Prostate gland (tissue), 2 donors: ENCODE measurements at places on chromosomes 6 and 20. TPM values are rescaled to one million over a fixed set of nuclear protein-coding genes. Genes with fewer than 3 reads are reported as not detected.

- no peak overlapping the region for H3K27ac ChIP-seq
- no peaks in the 10 kb centered on the region for H3K4me1 ChIP-seq
- H3K4me3 ChIP-seq = no peak overlapping the region
- H3K27me3 ChIP-seq = no peaks in the 10 kb centered on the region
- H3K36me3 ChIP-seq = no peaks in the 10 kb centered on the region
- no peak for DNase-seq
These were observed 28.7 kb downstream of the SIRPD start for GRCh38 chr20:1528811-1529210.

DNA sequence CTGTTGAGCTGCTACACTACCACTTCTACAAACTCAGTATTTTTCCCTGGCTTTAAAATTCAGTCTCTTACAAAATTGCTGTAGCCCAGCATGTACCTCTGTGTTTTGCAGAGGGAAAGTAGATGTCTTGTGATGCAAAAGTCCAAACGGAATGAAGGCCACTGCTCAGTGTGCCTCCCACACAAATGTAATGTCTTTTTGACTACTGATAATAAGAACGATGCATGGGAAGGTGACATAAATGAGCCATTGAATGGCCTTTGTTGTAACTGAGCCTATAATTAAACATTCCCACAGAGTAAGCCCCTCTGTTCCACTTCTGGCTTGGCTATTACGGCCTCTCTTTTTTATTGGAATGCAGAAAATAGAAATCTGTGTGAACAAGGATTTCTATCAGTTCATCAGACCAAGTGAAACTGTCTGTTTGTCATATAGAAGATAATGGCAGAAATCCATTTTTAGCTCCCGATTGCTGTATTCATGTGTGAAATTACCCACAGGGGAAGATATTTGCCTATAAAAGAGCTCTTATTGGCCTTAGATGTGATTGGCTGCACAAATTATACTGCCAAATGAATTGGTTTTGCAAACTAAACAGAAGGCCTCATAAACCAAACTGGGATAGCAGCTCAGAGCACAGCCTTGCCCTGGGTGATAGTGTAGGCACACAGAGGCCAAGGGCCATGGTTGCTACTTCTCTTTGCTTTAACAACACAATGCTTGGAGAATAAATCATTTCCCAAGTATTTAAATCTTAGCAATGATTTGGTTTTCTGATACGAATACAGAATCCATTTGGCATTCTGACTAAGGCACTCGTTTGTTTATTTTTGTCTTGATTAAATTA lies 241.5 kb upstream of the PLN start:
- no peaks in the 10 kb centered on the region for H3K27me3 ChIP-seq
- no peaks in the 10 kb centered on the region for H3K36me3 ChIP-seq
- H3K4me1 ChIP-seq = no peaks in the 10 kb centered on the region
- H3K27ac ChIP-seq = no peak overlapping the region
- H3K4me3 ChIP-seq = no peak overlapping the region

GRCh38 chr20:53883098-53883911 lies 187.1 kb downstream of the BCAS1 start:
- H3K27me3 ChIP-seq = no peaks in the 10 kb centered on the region
- H3K36me3 ChIP-seq = no peaks in the 10 kb centered on the region
- H3K4me3 ChIP-seq = no peak overlapping the region
- no peak for DNase-seq

GRCh38 chr20:47318586-47319516 lies 37.6 kb downstream of the ZMYND8 start:
- no peaks in the 10 kb centered on the region for H3K36me3 ChIP-seq
- H3K4me1 ChIP-seq = peaks cover 45% of the 10 kb centered on the region
- no peaks in the 10 kb centered on the region for H3K27me3 ChIP-seq
- H3K4me3 ChIP-seq = no peak overlapping the region
- peak overlapping the region; percentile 96 for H3K27ac ChIP-seq
- peak; percentile 77 for DNase-seq

DNA sequence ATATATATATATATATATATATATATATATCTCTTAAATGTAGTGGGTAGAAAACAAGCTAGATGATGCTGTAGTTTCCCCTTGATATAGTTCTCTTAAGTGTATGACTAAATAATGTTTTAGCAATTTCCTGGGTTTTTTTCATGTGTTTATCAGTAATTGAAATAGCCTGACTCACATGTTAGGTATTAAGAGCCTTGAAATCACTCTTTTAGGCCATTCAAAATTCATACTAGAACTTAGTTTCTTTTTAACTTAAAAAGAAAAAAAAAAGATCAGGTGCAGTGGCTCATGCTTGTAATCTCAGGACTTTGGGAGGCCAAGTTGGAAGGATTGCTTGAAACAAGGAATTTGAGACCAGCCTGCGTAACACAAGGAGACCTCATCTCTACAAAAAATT lies 44.1 kb downstream of the NKX2-4 start:
- H3K27me3 ChIP-seq = no peaks in the 10 kb centered on the region
- no peaks in the 10 kb centered on the region for H3K4me1 ChIP-seq
- H3K36me3 ChIP-seq = no peaks in the 10 kb centered on the region
- H3K27ac ChIP-seq = no peak overlapping the region

DNA sequence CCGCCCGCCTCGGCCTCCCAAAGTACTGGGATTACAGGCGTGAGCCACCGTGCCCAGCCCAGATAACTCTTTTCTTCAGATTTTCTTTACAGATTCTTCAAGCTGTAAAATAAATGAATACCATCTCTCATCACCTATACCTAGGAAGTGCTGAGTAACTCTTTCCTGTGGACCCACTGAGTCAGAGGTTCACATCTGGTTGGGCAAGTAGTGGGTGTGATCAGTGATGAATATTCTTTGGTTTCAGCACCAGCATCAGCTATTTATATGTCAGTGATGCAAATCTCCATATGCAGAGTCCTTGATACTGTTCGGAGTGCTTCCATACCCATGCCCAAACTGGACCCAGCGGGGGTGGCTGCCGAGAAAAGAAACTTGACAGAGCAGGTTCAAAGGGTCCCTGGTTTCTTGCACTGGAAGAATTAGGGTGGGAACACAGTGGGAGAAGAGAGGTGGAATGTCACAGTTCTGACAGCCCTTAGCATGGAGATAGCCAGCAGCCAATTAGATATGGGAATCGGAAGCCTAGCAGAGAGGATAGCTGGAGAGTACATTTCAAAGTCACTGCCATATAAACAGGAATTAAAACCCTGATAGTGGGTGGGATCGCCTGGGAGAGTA lies 64.9 kb upstream of the DDR1 start:
- no peak for DNase-seq
- H3K27me3 ChIP-seq = no peaks in the 10 kb centered on the region
- no peaks in the 10 kb centered on the region for H3K36me3 ChIP-seq
- H3K4me3 ChIP-seq = no peak overlapping the region

- H3K27ac ChIP-seq = no peak overlapping the region
- no peaks in the 10 kb centered on the region for H3K36me3 ChIP-seq
- no peaks in the 10 kb centered on the region for H3K27me3 ChIP-seq
- DNase-seq = no peak
- H3K4me3 ChIP-seq = no peak overlapping the region
These were observed 96.4 kb downstream of the CFAP61 start for GRCh38 chr20:20148779-20149178.

GRCh38 chr6:52834481-52834880 lies 6.1 kb downstream of the GSTA5 start:
- H3K36me3 ChIP-seq = no peaks in the 10 kb centered on the region
- no peak overlapping the region for H3K27ac ChIP-seq
- no peaks in the 10 kb centered on the region for H3K4me1 ChIP-seq

GRCh38 chr6:149094934-149095351 lies 222.6 kb upstream of the TAB2 start:
- no peaks in the 10 kb centered on the region for H3K36me3 ChIP-seq
- no peaks in the 10 kb centered on the region for H3K27me3 ChIP-seq
- no peak overlapping the region for H3K4me3 ChIP-seq
- DNase-seq = no peak
- H3K4me1 ChIP-seq = peaks cover 19% of the 10 kb centered on the region

DNA sequence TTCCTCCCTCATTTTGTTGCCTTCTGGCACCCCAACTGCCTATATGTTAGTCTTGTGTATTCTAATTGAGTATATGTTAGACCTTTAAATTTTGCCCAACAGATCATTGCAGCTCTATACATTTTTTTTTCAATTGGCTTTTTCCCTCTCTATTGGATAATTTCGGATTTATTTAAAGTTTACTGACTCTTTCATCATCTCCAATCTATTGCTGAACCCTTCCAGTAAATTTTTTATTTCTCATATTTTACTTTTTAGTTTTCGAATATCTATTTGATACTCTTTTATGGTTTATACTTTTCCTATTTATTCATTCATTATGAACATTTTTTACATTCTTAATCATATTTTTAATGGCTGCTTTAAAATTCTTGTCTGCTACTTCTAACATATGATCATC lies 7.1 kb upstream of the SLC18B1 start:
- no peaks in the 10 kb centered on the region for H3K27me3 ChIP-seq
- H3K36me3 ChIP-seq = no peaks in the 10 kb centered on the region
- DNase-seq = no peak
- no peak overlapping the region for H3K4me3 ChIP-seq
- H3K27ac ChIP-seq = no peak overlapping the region

DNA sequence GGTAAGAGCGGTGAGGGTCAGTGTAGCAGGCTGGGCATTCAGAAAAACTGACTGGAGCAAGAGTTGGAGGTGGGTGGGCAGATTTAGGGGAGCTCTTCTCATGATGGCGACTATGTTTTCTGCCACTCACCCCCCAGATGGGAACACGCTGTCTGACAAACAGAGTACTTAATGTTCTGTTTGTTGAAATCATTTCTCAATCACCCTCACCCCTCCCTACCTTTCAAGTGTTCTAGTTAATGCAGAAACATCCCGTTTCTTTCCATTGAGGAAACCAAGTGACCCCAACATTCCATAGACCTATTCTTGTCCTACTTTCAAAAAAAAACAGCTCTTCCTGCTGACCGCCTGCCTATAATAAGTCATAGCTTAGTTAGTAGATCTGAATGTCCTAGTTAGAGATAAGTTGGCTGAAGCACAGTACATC lies 132.5 kb upstream of the NEDD9 start:
- H3K36me3 ChIP-seq = no peaks in the 10 kb centered on the region
- peak; percentile 51 for DNase-seq
- no peaks in the 10 kb centered on the region for H3K27me3 ChIP-seq

DNA sequence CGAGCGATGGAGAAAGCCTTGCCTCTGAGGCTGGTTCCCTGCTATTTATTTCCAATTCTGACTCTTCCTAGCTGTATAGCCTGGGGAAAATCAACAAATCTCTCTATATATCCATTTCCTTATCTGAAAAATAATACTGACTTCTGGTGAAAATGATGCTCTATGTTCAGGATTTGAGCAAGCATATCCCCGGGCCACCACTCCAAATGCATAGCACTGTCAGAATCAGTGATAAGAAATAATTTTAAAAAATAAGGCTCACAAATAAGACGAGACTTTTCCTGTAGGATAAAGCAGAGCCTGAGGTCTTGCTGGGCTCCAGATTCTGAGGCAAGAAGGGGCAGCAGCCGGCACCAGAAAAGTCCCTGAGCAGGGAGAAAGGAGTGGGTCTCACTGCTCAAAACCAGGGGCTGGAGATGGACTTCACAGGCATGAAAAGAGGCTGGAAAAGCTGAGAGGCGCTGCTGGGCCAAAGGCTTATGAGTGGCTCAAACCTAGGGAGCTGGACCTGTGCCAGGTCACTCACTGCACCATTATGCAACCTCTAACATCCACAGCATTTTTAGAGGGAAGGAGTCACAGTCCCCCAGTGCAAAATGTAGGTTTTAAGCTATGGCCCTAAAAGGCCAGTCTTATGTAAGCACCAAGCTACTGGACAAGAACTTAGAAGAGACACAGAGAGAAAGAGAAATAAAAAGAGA lies 48.1 kb upstream of the SLC17A4 start:
- H3K27ac ChIP-seq = no peak overlapping the region
- no peaks in the 10 kb centered on the region for H3K27me3 ChIP-seq
- no peaks in the 10 kb centered on the region for H3K4me1 ChIP-seq
- no peak overlapping the region for H3K4me3 ChIP-seq
- no peak for DNase-seq
- no peaks in the 10 kb centered on the region for H3K36me3 ChIP-seq

- H3K27ac ChIP-seq = no peak overlapping the region
- H3K4me1 ChIP-seq = no peaks in the 10 kb centered on the region
- H3K27me3 ChIP-seq = no peaks in the 10 kb centered on the region
- no peaks in the 10 kb centered on the region for H3K36me3 ChIP-seq
- H3K4me3 ChIP-seq = no peak overlapping the region
These were observed 172.6 kb upstream of the SOX4 start for GRCh38 chr6:21420926-21421325.

GRCh38 chr6:53647462-53648094 lies 18.0 kb downstream of the KLHL31 start:
- H3K36me3 ChIP-seq = no peaks in the 10 kb centered on the region
- no peaks in the 10 kb centered on the region for H3K27me3 ChIP-seq
- H3K4me3 ChIP-seq = no peak overlapping the region
- H3K27ac ChIP-seq = no peak overlapping the region

DNA sequence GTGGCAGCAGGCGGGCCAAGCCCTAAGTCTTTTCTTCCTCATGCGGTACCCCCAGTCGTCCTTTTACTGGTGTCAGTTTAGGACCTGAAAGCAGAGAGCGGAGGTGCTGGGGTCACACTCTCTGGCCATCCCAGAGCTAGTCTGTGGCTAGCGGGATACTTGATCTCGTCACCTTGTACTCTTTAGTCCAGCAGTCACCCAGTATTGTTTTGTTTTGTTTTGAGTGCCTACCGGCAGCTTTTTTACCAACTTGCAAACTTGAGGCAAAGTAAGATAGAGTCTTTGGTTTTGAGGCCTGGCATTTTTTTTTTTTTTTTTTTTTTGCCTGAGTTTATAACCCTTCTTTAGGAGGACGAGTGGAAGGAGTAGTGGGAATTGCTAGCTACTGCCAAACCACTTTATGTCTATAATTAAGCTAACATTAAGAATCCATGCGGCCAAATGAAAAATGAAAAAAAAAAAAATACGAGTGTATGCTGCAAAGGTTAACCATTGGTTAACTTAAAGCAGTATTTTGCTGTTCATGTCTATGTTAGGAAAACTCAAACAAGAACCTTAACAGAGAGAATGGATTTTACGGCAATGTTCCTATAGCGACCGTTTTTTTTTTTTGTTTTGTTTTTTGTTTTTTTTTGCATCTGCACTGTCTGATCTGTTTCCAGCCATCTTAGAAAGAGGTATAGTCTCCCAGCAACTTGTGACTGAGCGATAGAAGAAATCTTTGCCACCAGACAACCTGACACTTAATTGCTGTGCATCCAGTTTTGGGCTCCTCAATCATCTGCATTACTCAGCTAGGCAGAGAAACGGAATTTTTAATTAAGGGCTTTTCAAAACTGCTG lies 56.9 kb downstream of the FAM217A start:
- H3K36me3 ChIP-seq = no peaks in the 10 kb centered on the region
- H3K27ac ChIP-seq = peak overlapping the region; percentile 99
- peaks cover 3% of the 10 kb centered on the region for H3K4me1 ChIP-seq
- H3K27me3 ChIP-seq = no peaks in the 10 kb centered on the region

- no peaks in the 10 kb centered on the region for H3K36me3 ChIP-seq
- peaks cover 3% of the 10 kb centered on the region for H3K4me1 ChIP-seq
- H3K27me3 ChIP-seq = no peaks in the 10 kb centered on the region
- no peak overlapping the region for H3K4me3 ChIP-seq
- no peak for DNase-seq
These were observed 40.1 kb upstream of the RNF144B start for GRCh38 chr6:18347021-18347577.

The TCEA2 gene
- total RNA-seq = 69.5 TPM

The CST11 gene
- total RNA-seq = not detected

The MAPK13 gene
- 34.6 TPM for total RNA-seq

The TAAR8 gene
- total RNA-seq = not detected

The VSX1 gene
- total RNA-seq = not detected

The HMGN4 gene
- total RNA-seq = 83.0 TPM

The SLC17A9 gene
- total RNA-seq = 3.5 TPM

The CGA gene
- 2.2 TPM for total RNA-seq

The PERP gene
- total RNA-seq = 149 TPM

The OPN5 gene
- not detected for total RNA-seq
